Activated CD4-positive, alpha-beta T cell treated with anti-CD3 and anti-CD28 coated beads, Interleukin-2, amount 10 ng/mL, durations not matched to agents 7 days and 5 days (primary cell): ENCODE measurements at places on chromosomes 16 and 17. TPM values are rescaled to one million over a fixed set of nuclear protein-coding genes. Genes with fewer than 3 reads are reported as not detected.

DNA sequence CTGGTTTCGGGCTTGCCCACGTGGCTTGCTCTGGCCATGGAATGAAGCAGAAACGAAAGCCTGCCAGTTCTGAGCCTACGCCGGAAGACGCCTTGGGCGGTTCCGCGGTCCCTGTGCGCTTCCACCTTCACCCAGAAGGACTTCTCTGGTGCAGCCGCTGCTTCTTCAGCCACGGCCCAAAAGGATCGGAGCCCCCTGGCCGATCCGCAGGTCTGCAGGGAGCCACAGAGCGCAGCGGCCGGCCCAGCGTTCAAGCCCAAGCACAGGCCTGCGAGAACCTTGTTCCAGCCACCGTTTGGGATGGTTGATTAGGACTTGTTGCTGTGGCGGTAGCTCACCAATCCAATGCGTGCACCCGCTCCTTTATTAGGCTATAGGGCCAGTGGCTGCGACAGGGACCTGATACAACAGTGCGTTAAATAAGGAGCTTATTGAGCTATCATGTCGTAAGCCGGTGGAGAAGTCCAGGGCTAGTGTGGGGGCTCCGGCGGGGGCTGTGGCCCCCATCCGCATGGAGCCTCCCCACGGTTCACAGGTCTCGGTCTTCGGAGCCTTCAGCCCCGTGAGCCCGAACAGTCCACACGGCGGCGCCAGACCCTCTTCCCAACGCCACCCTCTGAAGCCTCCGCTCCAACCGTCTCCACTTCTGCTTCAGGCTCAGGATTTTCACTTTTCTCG lies 10.2 kb upstream of the MPP2 start:
- peak; percentile 59 for DNase-seq

DNA sequence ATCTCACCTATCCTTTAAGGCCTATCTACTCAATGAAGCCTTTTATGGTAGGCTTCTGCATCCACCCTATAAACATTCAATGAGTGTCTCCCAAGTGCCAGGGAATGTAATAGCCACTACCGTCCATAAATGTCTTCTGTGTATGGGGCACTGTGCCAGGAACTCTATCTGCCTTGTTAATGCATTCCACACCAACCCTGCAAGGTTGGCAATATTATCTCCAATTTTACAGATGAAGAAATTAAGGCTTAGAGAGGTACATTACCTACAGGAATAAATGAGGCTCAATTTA lies 20.0 kb downstream of the MAP3K14 start:
- no peak for DNase-seq

DNA sequence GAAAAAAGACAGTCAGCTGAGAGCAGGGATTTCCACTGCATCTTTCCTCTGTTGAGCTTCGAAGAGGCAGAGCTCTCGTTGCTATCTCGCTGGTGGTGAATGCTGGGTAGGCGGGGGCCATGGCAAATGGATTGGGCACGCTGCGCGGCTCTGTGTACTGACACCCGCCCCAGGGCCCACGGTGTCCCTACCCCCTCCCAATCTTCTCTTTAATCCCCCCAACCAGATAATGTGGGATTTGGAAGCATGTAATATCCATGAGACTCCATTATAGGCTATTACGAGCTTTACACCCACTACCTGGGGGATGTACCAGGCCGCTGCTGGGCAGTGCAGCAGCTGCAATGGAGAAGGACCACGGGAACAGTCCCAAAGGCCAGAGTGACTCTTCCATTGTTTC lies 8.3 kb downstream of the PIPOX start:
- no peak for DNase-seq

Gene MT1G
- total RNA-seq: 10.2 TPM

DNA sequence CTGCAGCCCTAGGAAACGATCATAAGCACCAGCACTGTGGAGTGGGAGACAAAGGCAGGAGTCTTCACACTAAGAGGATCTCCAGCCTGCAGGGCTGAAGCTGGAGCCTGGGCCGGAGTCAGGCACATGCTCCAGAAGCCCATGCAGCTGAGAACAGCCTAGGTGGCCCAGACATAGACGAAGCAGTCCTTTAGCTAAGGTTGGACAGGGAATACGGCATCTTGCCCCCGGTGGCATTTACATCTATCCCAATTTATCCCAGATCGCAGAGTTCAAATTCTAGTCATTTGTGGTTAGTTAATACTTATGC lies 13.9 kb downstream of the TSPOAP1 start:
- no peak for DNase-seq

GRCh38 chr17:54793271-54793670 lies 107.4 kb upstream of the TOM1L1 start:
- no peak for DNase-seq

- no peak for DNase-seq
Observed at GRCh38 chr17:76327696-76328095, 19.6 kb upstream of the QRICH2 start.

DNA sequence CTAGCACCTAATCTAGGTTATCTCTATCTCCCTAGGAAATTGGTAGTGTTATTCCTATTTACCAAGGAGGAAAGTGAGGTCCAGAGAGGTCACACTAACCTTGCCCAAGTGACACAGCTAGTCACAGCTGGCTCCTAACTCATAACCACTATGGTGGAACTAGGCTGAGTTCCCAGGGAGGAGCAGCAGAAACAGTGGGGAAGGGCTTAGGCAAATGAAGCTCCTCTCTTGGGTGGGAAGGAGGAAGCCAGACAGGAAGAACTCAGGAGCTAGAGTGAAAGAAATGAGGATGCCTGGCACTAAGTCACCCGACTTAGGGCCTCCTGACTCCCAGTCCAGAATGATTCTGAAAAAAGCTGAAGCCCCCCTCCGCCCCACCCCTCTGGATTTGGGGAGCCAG lies 34.5 kb downstream of the PSME3IP1 start:
- DNase-seq: no peak

Gene KRTAP17-1
- not detected for total RNA-seq

Gene HSPB9
- total RNA-seq: not detected

DNA sequence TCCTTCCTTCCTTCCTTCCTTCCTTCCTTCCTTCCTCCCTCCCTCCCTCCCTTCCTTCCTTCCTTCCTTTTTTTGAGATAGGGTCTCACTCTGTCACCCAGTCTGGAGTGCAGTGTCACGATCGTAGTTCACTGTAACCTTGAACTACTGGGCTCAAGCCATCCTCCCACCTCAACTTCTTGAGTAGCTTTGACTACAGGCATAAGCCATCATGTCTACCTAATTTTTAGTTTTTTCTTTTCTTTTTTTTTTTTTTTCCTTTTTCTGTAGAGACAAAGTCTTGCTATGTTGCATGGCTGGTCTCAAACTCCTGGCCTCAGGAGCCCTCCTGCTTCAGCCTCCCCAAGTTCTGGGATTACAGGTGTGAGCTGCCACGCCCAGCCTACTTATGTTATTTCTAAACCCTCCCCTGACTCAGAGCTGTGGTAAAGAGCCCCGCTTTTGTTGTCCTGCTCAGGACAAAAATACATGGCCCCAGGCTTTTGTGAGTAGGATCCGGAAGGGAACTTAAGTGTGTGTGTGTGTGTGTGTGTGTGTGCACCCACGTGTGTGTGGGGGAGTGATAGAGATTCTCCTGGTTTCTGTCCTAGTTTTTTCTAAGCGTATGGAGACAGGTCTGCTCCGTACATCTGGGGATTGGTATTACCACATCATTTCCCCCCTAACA lies 67.1 kb downstream of the PRKCB start:
- DNase-seq: no peak

DNA sequence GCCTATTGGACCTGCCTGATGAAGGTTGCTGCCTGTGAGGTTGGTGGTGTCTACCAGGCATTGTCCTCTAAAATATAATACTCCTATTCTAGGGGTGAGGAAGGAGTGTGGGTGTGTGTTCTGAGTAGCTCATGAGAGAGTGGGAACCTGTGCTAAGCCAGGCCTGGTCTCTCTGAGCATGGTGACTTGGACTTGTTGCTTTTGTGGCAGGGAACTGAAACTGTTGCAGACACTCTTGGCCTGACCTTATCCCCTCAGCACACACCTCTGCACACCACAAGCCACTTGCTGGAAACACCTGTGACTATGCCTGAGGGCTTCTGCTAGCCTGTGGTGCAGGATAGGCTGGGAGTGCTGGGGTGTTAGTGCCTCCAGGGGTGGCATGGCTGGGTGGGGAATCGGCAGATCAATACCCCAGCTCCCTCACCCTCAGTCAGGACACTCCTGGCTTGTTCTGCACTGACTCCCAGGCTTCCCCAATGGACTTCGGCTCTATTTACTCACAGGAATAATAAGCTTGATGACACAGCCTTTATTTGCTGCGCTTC lies 29.9 kb downstream of the PLCG2 start:
- DNase-seq: peak; percentile 14

DNA sequence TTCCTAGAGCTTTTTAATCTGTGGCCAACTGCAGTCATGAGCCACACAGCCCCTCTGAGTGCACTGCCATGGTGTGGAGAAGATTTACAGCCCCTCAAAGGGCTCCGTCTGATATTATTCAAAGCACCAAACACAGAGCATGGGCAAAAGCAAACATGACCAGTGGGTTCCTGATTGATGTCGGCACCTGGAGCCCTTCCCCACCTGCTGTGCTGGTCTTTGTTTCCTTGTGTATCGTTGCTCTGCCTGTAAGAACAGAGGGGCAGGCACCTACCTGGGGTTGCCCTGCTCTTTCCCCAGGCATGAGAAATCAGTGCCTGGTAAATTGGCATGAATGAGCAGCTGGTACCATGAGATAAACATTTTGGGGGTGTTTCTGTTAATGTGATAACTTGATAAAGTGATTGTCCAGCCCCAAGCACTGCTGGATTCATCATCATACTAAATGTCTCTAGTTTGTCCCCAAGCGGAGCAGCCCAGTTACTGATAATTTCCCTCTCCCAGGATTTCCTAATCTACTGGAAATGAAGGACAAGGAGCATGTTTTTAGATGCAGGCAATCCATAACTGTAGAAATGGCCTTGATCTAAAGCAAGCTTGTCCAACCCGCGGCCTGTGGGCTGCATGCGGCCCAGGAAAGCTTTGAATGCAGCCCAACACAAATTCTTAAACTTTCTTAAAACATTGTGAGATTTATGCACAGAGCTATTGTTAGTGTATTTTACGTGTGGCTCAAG lies 5.0 kb upstream of the SPIRE2 start:
- no peak for DNase-seq
